ENCODE measurements at places on chromosomes 12 and 14.

GRCh38 chr12:29415111-29415510 is 34.1 kb upstream of the ERGIC2 start:
- DNase-seq: no peak

- DNase-seq: no peak
These were observed 80.7 kb upstream of the NUDT4 start for GRCh38 chr12:93297032-93297431.

DNA sequence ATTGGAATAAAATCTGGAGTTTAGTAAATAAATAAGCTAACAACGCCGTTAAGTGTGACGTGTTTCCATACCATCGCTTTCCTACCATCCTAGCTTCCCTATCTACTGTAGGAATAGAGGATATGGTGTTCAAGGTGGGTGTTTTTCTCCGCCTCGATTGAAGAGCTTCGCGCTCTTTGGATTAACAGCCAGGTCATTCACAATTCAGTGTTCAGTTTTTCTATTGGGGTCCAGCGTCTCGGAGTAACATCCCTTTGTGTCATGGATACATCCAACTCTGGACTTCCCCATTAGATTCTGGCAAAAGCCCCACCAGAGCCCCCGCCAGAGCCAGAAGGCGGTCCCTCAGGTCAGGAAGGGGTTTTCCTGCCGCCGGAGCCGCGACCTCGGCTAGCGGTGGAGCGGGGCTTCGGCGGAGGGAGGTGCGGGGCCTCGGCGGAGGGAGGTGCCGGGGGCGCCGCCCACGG is 1.2 kb upstream of the SRGAP1 start:
- DNase-seq: no peak

- no peak for DNase-seq
These were observed 2.9 kb downstream of the RILPL2 start for GRCh38 chr12:123433615-123434014.

DNA sequence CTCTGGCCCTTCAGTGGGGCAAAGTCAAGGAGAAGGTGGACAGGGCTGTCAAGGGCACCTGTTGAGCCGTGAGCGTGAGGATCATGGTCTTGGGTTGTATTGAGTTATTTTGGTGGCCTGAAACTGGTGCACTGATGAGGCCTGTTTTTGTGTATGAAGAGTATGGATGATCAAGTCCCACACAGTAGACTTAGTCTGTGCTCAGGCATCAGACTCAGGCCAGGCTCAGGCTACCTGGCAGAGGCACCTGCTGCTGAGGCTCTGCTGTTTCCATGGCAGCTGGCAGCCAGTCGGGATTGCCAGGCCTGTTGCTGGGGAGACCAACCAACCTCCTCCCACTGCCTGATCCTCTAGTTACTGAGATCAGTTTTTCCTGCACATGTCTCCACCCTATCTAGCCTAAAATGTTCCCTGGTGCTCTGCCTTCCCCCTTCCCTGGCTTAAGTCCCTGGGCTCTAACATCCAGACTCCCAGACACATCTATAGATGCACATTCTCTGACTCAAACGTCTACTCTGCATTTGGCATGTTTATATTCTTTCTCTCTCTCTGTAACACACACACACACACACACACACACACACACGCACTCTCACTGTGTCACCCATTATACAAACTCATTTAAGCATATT is 5.1 kb downstream of the JPH4 start:
- no peak for DNase-seq

DNA sequence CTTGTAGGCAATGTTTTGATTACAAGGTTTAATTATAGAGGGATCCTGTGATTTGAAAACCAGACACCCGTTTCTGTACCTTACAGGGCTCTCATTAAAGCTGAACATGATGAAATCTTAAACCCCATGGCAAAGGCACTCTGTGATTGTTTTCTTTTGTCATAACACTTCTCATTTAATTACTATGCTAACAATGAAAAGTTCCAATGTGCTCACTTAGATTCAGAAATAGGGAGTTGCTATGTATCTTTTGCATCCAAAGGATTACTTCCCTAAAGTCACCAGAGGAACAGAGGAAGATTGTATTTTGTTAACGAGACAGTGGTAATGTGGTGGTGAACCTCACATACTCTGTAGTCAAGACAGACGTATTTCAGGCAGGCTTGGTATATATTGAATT is 81.5 kb upstream of the MYF6 start:
- DNase-seq: no peak

- peak; percentile 72 for DNase-seq
These were observed 9.7 kb downstream of the CKB start for GRCh38 chr14:103512701-103513611.

DNA sequence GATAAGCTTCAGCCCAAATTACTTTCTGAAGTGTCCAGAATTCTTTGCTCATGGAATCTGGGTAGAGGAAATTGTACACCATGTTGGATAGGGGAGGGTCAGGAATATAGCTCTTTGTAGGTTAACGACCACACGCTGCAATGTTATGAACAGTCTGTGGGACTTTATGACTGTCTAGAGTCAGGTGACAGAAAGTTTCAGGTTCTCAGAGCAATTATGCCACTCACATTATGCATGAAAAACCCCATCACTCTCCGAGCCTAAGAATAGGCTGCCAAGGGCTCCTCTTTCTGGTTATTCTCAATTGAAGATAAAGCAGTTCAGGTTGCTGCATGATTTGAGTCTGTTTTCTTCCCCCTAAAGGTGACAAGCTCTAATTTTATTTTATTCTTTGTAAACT is 430.9 kb downstream of the ATP23 start:
- no peak for DNase-seq

- no peak for DNase-seq
These were observed 202.1 kb downstream of the ADAMTS20 start for GRCh38 chr12:43349863-43350262.

DNA sequence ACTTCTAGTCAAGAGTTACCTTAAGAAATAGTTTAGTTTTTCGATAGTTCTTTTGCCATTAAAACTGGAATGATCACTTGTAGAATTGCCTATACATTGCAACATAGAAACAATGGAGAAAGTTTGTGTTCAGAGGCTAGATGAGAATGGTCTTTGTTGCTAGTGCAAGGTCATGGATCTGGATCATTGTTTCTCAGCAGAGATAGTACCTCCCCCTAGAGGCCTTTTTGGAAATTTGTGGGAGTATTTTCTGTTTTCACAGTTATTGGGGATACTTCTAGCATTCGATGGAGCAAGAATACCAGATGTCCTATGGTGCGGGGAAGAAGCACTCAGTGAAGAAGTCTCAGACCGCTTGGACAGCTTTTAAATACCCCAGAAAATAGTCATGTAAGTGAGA is 138.8 kb upstream of the HMGA2 start:
- no peak for DNase-seq

DNA sequence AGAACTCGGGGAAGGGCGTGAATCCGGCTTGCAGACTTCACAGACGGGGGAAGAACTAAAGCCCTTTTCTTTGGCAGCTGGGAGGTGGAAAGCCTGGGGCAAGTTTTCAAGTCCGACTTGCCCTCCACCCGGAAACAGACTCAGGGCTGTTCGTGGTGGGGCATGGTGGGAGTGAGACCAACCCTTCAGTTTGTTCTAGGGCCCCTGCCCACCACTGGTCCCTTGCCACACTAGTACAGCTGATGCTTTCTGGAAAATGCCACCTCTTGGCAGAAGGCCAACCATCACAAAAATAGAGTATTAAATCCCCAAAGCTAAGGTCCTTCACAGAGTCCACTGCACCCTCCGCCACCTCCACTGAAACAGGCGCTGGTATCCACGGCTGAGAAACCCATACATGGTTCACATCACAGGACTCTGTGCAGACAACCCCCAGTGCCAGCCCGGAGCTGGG is 50.4 kb upstream of the DDX11 start:
- DNase-seq: no peak

GRCh38 chr14:65336191-65336591 is 76.3 kb upstream of the FUT8 start:
- DNase-seq: no peak

DNA sequence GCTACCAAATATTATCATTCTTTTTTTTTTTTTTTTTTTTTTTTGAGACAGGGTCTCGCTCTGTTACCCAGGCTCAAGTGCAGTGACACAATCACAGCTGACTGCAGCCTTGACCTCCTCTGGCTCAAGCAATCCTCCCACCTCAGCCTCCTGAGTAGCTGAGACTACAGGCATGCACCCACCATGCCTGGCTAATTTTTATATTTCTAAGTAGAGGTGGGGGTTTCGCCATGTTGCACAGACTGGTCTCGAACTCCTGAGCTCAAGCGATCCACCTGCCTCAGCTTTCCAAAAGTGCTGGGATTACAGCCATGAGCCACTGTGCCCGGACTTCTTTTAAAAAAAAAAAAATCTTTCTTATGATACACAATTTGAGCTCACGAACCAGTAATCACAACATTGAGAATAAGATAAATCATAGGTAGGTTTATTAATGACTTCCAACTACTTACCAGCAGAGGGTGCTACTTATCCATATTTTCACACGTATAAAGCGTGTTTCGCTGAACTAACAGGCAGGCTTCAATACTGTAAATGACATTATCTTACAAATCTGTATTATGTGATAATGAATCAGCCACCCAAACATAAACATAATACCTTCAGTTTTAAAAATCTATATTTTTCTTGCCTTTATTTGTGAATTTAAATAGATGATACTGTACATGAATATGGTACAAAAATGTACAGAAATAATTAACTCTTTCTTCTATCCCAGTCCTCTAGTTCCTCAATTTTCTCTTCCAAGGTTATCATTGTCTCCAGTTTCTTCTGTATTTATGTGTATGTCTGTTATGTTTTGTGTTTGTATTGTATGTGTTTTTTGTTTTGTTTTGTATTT is 42.5 kb upstream of the BCAT1 start:
- DNase-seq: no peak

DNA sequence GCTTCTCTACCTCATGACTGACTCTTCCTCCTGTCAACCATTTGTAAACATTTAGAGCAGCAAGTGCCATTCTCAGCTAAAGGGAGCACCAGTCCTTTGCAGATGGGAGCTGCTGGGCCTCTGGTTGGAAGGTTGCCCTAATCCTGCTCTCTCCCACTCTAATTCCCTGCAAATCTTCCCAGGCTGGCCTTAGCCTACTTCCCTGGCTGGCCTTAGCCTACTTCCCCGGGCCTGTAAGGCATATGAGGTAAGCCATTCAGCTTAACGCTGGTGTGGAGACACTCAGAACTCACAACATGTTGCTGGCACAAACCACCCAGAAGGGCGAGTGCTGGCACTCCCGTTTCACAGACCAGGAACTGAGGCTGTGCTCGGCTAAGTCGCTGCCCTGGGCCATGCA is 69.0 kb downstream of the CPSF2 start:
- DNase-seq: no peak

- no peak for DNase-seq
These were observed 31.0 kb downstream of the RTL1 start for GRCh38 chr14:100872259-100873095.

DNA sequence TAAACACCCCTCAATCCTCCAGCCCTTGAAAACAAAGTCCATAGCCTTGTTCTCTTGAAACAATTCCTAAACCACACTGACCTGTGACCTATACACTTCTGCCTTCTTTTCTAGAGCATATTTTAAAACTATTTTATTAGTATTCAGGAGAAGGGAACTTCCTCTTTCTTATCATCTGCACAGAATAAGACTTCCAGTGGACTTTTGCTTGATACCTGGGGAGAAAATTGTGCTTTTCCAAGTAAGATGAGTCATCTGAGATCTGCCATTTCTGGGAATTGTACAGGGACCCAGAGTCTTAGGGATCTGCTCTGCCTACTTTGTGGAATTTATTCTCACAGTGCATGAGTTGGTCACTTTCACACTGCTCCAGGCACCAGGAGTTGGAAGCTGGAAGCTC is 10.5 kb upstream of the WNT5B start:
- DNase-seq: no peak

DNA sequence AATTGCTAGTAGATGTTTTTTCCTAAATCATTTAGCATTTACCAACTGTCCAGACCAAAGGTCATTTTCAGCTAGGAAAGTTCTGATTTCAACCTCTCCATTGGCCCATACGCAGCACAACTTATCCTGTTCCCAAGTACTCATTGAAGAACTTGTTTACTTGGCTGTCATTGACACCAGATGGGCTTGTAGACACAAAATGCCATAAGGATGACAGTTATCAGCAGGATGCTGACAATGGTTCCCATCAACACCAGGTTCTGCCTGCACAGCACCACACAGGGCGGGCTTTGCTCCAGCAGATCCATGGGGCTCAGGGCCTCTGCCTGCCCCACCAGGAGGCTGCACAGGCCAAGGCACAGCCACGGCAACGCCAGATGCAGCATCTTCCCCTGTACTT is 36.5 kb upstream of the TMPRSS12 start:
- DNase-seq: no peak

- DNase-seq: no peak
These were observed 4.1 kb downstream of the GPRC5D start for GRCh38 chr12:12947902-12948301.

DNA sequence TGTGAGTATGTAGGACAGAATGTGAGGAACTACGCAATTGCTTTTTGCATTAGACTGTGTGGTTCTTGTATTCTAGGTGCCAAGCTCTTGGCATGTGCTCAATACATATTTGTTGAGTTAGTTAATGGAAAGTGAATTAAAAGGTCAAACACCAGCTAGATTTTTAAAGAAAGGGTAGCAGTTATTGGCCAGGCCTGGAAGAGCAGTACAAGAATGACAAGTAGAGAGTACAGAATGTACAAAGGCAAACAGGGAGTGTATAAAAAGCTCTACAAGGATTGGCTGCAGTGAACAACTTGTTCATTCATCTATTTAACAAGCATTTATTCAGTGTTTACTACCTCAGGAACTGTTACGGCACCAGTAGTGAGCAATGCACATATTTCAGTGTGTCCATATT is 854.0 kb upstream of the SEL1L start:
- DNase-seq: no peak

DNA sequence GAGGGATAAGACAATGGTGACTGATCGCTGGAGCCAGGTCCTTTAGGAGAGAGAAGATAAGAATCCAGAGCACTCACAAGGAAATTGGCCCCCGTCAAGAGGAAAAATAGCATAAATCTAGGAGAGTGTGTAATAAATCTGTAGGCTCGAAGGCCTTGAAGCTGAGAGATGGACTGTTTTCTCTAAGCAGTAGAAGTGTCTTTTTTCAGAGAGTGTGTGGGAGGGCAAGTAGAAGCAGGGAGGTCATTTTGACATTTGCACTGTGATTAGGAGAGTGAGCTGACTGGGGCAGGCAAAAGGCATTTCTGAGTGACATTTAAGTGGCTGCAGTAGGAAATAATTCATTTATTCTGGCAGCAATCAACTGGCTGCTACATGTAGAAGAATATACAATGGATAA is 78.0 kb upstream of the DDHD1 start:
- DNase-seq: no peak
